ENCODE measurements at places on chromosomes 2 and 18. TPM values are rescaled to one million over a fixed set of nuclear protein-coding genes. Genes with fewer than 3 reads are reported as not detected.

Gene MARCHF7
- total RNA-seq: 95.6 TPM

Gene ZNF385B
- total RNA-seq: not detected

Gene CYP20A1
- total RNA-seq: 35.0 TPM

Gene SATB2
- 11.8 TPM for total RNA-seq

Gene VPS54
- 21.3 TPM for total RNA-seq

Gene GTF2A1L
- 3.5 TPM for total RNA-seq

Gene REL
- total RNA-seq: 2.1 TPM

Gene LRP1B
- 0.13 TPM for total RNA-seq

Gene CRYGA
- total RNA-seq: not detected

Gene EVA1A
- total RNA-seq: 29.3 TPM

Gene CPO
- total RNA-seq: 0.13 TPM

Gene CPLX4
- not detected for total RNA-seq

Gene SUCLG1
- total RNA-seq: 41.0 TPM

Gene NOTO
- total RNA-seq: not detected

Gene GPR39
- 7.5 TPM for total RNA-seq

Gene REG3A
- total RNA-seq: not detected

Gene DNAJC5G
- total RNA-seq: not detected

Gene CABLES1
- 19.0 TPM for total RNA-seq

Gene CXXC1
- total RNA-seq: 34.5 TPM

Gene NBEAL1
- 38.7 TPM for total RNA-seq

Gene TMEM237
- 39.5 TPM for total RNA-seq

Gene FEV
- total RNA-seq: not detected

Gene ABCB11
- total RNA-seq: not detected

Gene IL37
- total RNA-seq: not detected

Gene TANK
- total RNA-seq: 62.7 TPM

Gene RSAD2
- total RNA-seq: 0.40 TPM

Gene REG3G
- not detected for total RNA-seq

Gene MGAT5
- total RNA-seq: 28.5 TPM

Gene ANKRD44
- total RNA-seq: 15.2 TPM

Gene MARCHF4
- total RNA-seq: 2.1 TPM

Gene SH2D6
- 0.40 TPM for total RNA-seq

Gene KLF7
- total RNA-seq: 6.9 TPM

Gene C2orf15
- total RNA-seq: not detected

Gene UPP2
- total RNA-seq: not detected

Gene TLX2
- 0.06 TPM for total RNA-seq

Gene EFR3B
- 3.3 TPM for total RNA-seq

Gene C2orf72
- 0.25 TPM for total RNA-seq

Gene NT5DC4
- total RNA-seq: not detected

Gene CFAP210
- total RNA-seq: not detected

Gene C2orf78
- not detected for total RNA-seq

Measured in aortic smooth muscle cell (primary cell).